Stimulated activated CD8-positive, alpha-beta memory T cell treated with anti-CD3 and anti-CD28 coated beads, Interleukin-15, amount 100 ng/mL, for 24 hours (primary cell): ENCODE measurements at places on chromosomes 2 and 18.
A peak's percentile ranks its signal among the peaks of the same experiment; 100 is the strongest.

- DNase-seq: no peak
These were observed 36.4 kb downstream of the TWIST2 start for GRCh38 chr2:238884122-238884811.

- DNase-seq: no peak
These were observed 132.2 kb downstream of the DNER start for GRCh38 chr2:229582151-229582550.

- no peak for DNase-seq
These were observed 394.4 kb upstream of the SPHKAP start for GRCh38 chr2:228575897-228576296.

DNA sequence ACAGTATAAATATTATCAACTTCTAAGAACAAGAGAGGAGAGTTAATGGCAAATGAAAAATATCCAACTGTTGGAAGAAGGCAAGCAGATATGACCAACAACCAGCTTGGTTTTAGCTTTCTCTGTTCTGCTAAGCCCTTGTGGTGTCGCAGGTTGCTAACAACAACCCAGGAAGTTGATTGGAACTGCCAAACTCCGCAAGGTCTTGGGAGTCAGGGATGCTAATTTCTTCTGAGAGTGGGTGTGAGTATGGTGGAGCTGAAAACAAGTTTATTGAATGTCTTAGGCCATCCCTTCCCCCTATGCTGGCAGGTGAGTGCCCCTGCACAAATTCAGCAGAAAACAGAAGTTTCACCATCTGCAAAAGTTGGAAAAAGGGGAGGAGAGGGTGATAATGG lies 17.5 kb downstream of the BZW1 start:
- no peak for DNase-seq

GRCh38 chr2:212147921-212148513 lies 390.6 kb downstream of the ERBB4 start:
- no peak for DNase-seq

GRCh38 chr2:223923976-223924375 lies 21.2 kb downstream of the WDFY1 start:
- DNase-seq: no peak

DNA sequence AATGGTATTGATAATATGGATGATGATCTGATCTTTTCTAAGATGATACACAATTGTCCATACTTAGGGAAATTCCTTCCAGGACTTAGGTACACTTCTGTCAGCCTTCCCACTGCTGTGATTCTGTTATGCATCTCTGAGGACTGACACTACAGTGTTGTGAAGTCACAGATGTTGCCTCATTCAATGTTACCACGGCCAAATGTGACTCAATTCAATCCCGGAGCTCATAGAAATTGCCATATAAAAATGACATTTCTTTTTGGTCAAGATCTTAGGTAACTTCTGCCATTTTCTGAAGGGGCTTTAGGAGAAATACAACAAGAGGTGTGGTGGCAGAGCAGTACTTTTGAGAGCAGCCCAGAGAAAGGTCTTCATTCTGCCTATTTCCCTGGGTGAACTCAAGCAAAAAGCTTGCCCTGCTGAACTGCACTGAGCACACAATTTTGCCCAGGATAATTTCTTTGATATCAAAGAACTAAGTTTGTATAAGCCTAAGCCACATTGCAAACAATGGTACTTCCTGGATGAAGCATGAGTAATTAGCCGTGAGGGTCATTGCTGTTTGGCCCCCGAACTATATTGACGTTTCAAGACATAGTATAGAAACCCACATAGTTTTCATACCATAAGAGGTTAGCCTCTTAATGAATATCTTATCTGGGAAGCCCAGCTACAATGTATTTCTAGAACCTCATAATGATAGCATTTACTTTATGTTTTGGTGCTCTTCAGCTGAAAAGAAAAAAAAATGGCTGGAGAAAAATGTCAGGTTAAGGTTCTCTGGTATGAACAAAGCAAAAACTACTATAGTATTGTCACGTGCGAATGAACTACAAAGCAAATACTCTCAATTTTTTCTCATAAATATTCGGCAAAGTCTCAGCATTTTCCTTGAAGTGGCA lies 437.4 kb downstream of the MEIS1 start:
- no peak for DNase-seq

DNA sequence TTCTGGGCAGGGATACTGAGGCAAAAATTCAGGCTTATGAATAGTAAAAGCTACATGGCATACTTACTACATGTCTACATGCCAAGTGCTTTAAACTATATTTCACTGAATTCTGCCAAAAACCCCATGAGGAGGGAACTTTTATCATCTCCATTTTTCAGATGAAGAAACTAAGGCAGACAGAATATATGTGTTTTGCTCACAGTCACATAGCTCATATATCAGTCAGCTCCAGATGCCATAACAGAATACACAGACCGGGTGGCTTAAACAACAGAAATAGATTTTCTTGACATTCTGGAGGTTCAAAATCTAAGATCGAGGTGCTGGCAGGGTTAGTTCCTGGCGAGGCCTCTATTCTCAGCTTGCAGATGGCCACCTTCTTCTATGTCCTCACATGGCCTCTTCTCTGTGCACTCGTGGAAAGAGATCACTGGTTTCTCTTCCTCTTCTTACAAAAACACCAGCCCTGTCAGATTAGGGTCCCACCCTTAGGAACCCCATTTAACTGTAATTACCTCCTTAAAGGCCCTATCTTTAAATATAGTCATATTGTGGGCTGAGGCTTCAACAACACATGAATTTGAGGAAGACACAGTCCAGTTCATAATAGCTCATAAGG lies 27.1 kb upstream of the CREB1 start:
- no peak for DNase-seq

GRCh38 chr2:231483398-231484329 lies 19.4 kb upstream of the NCL start:
- no peak for DNase-seq

DNA sequence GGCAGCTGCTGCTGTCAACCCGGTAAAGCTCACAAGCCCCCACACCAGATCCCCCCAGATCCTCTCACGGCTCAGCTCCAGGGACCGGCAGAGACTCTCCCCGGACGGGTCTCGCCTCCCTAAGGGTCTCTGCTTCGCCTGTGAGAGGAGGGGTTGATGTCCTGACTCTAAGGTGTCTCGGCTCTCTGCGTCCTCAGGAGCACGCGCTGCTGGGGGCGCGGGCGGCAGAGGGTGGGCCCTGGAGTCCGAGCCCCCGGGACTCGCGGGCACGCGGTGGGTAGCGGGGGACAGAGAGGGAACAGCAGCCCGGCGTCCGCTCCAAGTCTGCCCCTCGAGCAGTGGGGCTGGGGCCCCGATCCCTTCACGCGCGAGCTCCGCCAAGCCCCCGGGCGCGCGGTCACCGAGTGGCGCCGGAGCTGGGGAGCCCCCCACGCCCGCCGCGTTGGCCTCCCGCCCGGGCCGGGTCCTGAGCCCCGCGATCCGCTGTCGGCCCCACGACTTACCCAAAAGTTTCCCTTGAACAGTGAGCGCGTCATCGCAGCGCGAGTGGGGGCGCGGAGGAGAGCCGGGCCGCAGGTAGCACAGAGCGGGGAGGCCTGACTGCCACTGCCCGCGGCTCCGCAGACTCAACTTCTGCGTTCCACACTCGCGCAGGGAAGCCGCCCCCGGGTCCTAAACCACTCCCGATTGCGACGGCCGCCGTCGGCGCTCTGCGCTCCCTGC lies at the start of gene PSTPIP2:
Gene PSTPIP2 (minus strand): TSS at position 608 of the 723 bp plus-strand sequence. CDS start 72 bp downstream, at position 536.
- DNase-seq: peak; percentile 31

DNA sequence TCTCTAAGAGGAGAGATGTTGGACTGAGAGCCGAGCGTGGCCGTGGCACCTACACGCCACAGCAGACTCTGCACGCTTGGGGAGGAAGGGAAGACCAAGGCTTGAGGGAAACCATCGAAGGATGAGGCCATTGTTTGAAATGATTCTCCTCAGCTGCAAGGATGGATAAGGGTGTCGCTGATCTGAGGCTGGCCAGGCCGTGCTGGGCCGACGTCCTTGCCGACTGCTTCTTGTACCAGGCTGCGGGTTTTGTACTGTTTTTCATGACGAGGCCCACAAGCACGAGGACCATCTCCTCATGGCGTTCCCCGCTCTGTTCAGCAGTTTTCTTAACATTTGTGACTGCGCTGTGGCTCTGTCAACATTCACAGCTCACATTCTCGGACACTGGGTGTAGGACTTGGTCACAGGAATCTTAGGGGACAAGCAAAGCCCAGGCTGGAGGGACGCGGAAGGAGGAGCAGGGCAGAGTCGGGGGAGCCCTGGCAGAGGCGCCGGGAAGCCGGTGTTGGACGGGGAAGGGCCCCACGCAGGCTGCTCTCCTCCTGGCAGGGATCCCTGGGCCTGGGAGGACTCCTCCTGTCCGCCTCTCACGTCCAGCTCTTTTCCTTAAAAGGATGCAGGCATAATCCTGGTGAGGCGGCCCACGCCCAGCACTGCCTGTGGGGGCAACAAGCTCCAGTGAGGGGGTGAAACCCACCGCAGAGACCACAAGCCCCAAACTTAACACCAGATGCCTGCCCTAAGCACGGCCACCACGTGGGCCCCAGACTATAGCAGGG lies 259.0 kb upstream of the SALL3 start:
- no peak for DNase-seq

GRCh38 chr2:133766164-133766832 lies 198.0 kb upstream of the NCKAP5 start:
- no peak for DNase-seq

DNA sequence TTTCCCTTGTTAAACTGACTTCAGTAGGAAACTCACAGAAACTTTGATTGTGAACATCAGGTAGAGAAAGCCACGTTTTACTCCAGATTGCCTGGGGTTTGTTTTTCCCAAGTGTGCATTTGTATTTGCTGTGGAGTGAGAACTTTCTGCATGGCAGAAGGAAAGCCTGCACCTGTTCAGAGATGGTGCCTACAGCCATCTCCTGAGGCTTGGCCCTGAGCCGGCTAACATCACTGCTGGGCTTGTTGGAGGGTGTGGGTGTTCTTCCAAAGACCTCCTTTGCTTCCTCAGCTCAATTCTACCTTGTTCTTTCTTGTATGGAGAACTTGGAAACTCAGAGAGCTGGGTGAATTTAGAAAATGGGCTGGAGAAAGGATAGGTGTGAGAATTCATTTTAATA lies 16.1 kb downstream of the KCNS3 start:
- DNase-seq: no peak

GRCh38 chr2:62071126-62071598 lies 124.8 kb upstream of the B3GNT2 start:
- no peak for DNase-seq

- no peak for DNase-seq
These were observed 32.5 kb upstream of the PUM2 start for GRCh38 chr2:20382965-20383810.

GRCh38 chr2:237511433-237511832 lies 24.4 kb downstream of the MLPH start:
- DNase-seq: no peak

- no peak for DNase-seq
These were observed 3.0 kb downstream of the LYG1 start for GRCh38 chr2:99297994-99298393.

DNA sequence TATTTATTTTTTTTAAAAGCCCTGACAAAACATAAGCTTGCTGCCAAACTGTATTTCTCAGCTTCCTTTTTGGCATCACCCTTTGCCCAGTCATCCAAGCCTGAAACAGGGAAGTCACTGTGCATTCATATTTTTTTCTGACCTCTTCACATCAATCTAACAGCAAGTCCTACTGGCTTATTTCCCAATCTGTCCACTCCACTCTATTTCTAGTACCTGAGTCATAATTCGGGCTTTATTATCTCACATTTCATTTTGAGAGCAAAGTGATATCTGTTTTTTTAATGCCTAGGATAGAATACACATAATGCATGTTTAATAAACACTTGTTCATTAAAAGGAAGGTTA lies 5.1 kb downstream of the HNMT start:
- no peak for DNase-seq

DNA sequence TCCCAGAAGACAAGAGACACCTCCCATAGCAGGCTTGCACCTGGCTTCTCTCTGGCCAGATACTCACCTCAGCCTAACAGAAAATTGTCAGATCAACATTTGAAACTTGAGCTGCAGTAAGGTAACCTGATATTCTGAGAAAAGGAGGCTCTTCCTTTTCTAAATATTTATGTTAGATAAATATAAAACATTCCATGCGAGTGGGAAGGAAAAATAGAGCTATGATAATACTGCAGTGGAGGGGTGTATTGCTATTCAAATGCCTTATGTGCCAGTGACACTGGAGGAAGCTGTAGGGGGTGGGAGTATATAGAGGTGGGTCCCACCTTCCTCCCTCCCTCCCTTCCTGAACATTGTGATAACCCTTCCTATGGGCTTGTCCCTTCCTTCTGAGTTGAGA lies 515.5 kb upstream of the CHAC2 start:
- DNase-seq: no peak

GRCh38 chr2:181642086-181642485 lies 14.8 kb downstream of the CERKL start:
- no peak for DNase-seq

DNA sequence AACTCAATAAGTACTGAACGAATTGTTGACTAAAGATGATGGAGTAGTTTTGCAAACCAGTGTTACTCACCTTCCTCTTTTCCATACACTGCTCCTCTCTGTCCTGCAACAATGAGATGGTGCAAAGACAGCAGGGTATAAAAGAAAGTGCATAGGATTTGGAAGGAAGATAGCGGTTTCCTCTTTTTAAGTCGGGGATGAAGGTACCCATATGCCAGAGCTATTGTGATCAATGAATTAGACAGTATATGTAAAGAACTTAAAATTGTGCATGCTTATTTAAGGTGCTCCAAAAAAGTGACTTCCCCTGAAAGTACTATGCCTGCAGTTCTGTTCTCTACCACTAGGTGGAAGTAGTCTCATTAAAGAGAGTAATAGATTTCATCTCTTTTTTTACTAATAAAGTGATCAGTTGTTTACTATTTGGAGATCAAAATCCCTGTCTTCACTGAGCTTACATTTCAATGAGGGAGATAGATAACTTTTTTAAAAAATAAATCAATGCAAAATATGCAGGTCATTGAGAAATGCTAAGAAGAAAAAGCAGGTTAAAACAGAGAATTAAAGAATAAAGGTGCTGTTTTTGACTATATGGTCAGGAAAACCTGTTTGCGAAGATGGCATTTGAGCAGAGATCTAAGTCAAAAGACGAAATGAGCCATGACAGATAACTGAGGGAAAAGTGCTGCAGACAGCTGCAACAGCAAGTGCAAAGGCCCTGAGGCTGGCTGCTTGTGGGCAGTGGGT lies 339.7 kb upstream of the SLC14A2 start:
- no peak for DNase-seq

- no peak for DNase-seq
These were observed 3.8 kb upstream of the EPC2 start for GRCh38 chr2:148640767-148641166.

- no peak for DNase-seq
These were observed 209.6 kb upstream of the PIK3C3 start for GRCh38 chr18:41745166-41746049.

DNA sequence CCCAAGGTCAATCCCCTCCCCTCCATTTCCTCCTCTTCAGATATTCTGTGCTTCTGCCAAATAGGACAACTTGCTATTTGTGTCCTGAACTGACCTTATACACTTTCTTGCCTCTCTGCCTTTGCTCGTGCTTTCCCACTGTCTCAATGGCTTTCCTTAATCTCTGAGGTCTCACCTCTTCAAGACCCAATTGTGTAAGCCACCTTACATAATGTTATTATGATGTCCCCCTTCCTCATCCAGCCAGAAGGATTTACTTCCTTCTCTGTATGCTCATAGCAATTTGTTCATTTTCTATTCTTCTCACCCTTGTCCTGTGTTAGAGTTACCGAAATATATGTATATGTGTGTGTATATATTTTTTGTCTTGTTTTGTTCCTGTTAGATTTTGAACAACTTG lies 26.9 kb upstream of the DARS1 start:
- DNase-seq: no peak
